ENCODE measurements at places on chromosomes 6 and 20.

DNA sequence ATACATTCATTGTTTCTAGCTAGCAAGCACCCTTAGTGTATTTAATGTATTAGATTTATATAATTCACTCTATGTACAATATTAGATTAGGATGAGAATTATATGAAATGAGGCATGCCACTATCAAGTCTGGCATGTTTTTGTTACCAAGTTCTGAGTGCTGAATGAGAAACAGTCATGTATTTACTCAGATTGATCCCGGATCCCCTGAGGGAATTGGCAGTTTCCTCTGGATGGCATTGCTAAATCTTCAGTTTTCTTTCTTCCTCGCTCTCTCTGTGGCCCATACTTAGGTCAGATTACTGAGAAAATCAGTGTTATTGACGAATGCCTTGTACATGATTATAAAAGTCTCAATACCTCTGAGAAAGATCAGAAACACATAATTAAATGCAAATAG, 66.6 kb downstream of the CDKAL1 start:
- DNase-seq, result no peak

DNA sequence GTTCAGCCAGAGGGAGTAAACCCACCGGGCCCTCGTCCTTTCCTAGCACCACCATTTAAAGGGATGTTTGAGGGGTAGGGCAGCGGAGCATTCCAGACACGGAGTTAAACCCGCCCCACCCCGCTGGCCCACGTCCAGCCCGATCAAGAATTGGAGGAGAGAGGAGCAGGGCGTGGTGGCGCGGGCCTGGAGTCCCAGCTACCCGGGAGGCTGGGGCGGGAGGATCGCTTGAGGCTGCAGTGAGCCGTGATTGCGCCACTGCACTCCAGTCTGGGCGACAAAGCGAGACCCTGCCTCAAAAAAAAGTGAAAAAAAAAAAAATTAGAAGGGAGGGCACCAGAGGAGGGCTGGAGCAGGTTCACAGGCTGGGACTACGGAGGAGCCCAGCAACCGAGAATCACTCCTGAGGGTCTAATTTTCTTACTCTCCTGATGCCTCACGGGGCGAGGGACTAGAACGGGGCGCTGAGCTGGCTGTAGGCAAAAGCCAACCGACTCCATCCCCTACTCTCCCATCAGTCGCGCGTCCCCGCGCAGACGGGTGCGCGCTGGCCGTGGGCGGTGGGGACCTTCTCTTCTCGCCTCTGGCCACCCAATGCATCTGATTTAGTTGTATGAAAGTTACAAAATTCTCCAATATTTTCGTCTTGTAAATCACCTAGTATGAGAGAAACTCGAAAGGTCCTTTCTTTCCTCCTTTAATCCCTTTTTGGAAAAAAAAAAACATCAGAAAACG, 6.1 kb upstream of the HSPA1B start:
- DNase-seq, result peak; percentile 89

DNA sequence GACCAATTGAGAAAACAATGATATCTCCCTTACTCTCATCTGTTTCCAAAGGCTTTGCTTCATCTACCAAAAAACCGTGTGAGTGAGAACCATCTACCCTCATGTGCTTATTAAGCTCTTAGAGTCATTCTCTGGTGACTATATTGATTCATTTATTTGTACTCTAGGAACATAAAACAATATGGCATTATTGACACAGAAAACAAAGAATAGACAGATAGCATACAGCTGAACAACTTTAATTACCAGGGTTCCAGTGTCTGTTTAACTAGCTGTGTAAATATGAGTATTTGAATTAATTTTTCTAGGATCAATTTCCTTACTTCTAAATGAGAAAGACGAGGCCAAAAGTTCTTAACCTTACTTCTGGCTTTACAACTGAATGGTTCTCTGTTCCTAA, 31.3 kb upstream of the HEY2 start:
- no peak for DNase-seq

GRCh38 chr20:37759052-37759553, 65.3 kb downstream of the CTNNBL1 start:
- DNase-seq, result no peak

DNA sequence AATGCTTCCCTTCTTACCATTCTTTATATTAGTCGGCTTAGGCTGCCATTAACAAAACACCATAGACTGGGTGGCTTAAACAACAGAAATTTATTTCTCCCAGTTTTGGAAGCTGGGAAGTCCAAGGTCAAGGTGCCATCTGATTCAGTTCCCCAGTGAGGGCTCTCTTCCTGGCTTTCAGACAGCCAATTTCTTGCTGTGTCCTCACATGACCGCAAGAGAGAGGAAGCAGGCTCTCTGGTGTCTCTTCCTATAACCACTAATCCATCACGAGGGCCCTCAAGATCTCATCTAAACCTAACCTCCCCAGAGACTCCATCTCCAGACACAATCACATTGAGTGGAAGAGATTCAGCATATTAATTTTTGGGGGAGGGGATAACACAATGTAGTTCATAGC, 193.0 kb upstream of the SGK1 start:
- DNase-seq, result no peak

DNA sequence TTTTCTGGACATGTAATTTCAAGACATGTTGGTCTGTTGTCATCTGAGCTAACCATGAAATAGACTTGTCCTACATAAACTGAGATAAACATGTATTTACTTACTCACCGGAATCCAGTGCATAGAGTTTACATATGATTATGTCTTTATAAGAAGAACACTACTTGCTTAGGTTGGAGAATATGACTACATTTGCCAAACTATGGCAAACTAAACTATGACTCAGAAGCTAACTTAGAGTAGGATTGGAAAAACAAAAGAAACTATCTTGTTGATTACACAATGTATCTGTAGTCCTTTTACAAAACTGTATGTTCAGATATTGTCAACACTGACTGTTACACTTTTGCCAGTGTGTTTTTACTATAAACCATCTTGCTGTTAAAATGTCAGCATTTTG, 113.3 kb downstream of the CRYBG1 start:
- no peak for DNase-seq

GRCh38 chr20:22729180-22729579, 144.8 kb upstream of the FOXA2 start:
- DNase-seq, result no peak

DNA sequence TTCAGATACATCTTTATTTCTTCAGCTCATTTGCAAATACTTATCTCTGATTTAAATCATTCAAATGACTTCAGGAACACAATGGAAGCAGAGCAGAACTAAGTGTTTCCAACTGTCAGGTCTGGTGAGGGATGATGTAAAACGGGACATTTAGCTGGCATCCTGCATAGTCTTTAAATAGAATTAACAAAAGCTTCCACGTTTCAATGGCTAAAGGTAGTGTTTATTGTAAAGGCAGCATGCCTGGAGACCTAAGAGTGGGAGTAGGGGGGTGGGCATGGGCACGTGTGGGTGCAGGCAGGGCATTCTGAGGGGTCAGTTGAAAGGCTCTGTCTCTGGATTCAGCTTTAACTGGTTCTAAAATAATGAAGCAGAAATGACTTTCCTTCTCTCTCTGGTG, 174.9 kb downstream of the PLCB1 start:
- DNase-seq, result no peak

GRCh38 chr6:36656441-36656840, 22.1 kb upstream of the CDKN1A start:
- no peak for DNase-seq

- no peak for DNase-seq
Observed at GRCh38 chr6:90429713-90430112, 133.1 kb upstream of the BACH2 start.

DNA sequence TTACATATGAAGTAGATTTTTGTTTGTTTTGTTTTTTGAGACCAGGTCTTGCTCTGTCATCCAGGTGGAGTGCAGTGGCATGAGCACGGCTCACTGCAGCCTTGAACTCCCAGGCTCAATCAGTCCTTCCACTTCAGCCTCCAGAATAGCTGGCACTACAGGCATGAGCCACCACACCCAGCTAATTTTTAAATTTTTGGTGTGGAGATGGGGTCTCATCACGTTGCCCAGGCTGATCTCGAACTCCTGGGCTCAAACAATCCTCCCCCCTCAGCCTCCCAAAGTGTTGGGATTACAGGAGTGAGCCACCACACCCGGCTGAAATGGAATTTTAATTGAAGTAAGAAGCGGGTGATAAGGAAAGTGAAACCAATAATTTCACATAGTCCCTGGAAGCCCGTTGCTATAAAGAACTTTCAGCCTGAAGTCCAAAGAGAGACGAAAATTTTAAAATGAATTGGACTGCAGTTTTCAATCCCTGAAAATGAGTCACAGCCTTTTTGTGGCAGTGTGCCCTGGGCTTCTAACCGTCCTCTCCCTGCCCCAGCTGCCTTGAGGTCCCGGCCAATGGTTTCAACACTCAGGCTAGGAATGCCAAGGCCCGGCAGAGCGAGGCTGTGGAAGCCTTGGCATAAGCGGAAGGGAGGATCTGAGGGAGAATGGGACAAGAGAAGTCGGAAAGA, 757 bp downstream of the RAET1E start:
- DNase-seq, result peak; percentile 88

DNA sequence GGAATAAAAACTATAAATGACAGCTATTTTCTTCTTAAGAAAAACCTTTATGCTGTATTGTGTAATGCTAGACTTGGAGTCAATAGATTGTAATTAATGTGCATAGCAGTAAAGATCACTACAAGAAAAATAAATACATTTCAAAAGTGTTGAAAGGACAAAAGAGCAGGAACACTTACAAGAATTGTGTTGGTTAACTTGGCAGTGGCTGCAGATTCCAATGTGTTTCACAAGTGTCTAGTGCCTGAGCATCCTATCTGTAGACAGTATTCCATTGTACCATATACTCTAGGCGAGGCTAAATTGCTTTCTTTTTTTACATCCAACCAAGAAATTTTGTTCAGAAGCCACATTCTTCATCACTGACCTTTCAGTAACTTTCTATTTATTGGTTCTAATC, 924.1 kb downstream of the EPHA7 start:
- no peak for DNase-seq

GRCh38 chr20:43376831-43377230, 80.9 kb upstream of the SRSF6 start:
- DNase-seq, result no peak

- DNase-seq, result peak; percentile 93
Observed at GRCh38 chr6:2634139-2634964, 116.4 kb downstream of the MYLK4 start.

- no peak for DNase-seq
Observed at GRCh38 chr6:6723361-6723760, 134.8 kb downstream of the LY86 start.

- no peak for DNase-seq
Observed at GRCh38 chr6:14924126-14925024, 321.5 kb upstream of the JARID2 start.

DNA sequence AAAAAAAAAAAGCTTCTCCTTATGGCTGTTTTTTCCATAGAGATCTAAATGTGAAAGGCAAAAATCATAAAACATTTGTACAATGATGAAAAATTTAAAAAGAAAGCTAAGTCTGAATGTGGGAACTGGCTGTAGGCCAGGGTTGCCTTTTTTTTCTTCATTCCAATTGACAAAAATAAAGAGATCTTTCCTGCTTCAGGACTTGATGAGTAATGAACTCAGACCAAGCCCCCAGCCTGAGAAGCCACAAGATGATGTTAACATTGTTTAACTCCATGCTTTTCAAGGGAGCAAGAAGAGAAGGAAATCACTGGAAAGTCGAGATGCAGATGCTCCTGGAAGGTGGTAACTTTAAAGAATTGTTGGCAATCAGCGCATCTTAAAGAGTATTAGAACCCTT, 41.4 kb downstream of the TRMT6 start:
- no peak for DNase-seq

DNA sequence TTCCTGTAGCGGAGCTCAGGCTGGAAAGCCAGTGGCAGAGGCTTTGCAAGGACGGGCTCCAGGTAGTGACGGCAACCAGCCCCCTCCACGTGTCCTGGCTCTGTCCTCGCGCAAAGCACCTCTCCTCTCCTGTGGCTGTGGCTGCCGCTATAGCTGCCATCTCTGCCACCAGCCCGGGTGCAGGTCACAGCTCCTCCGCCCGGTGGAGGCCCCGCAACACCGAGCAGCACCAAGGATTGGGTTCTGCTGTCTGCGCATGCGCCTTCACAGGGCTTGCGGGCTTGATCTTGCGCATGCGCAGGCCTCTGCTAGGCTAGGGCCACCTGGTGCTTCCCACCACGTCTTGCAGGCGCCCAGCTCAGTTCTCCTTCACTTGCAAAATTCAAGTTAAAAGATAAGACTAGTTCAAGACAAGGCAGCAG, 625.4 kb downstream of the QKI start:
- peak; percentile 75 for DNase-seq

- peak; percentile 67 for DNase-seq
Observed at GRCh38 chr6:37171201-37171969, 1.4 kb downstream of the PIM1 start.

DNA sequence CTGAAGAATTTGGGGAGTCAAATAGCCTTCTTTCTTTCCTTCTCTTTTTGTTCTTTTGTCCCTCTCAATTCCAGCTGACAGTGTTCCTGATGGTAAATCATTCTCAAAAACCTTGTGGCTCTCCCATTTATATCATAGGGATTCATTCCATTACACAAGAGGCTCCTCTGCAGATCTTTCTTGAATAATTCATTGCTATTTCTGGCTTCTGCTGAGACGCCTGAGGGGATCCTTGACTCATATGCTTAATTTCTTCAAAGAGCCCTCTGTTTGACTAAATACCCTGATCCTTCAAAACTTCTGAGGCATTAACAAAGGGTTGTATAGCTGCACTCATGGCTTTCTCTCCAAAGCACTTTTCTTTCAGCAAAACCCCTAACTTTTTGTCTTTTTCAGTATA, 289.3 kb downstream of the FARS2 start:
- DNase-seq, result no peak

DNA sequence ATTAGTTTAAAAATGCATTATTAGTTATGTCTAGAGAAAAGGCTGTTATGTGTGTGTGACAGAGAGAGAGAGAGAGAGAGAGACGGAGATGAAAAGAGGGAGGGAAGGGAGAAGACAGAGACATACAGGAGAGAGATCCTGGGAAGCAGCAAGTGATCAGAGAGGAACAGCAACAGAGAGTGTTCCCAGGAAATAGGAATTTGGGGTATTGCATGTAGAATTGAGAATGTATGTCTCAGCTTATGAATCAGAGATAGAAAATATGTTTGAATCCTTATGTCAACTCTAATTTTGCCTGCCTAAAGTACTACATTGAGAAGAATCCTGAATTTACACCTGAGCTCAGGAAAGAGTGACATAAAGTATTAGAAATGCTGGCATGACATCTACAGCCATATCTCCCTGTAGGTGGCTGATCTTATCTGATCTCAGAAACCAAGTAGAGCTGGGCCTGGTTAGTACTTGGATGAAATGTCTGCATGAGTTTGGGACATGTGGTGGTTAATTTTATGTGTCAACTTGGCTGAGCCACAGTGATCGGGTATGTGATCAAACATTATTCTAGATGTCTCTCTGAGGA, 130.6 kb downstream of the TENT5A start:
- no peak for DNase-seq

GRCh38 chr6:99589290-99589672, 17.4 kb upstream of the PRDM13 start:
- no peak for DNase-seq

- DNase-seq, result no peak
Observed at GRCh38 chr6:40688214-40688761, 101.1 kb upstream of the LRFN2 start.

DNA sequence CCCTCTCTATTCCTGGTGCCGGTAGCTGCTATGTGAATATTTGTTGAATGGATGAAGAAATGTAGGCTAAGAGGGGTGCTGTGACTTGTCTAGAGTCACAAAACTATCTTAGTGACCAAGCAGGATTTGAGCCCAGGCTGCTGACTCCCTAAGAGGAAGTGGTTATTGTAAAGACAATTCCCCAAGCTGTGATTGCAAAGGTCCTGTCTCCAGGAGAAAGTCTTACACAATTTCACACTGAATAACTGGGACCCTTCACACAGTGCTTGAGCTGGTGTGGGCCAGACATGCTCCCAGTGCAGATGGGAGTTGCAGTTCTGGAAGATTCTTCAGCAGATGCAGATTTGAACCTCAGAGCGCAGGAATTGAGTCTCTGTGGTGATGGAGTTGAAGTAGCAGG, 38.1 kb downstream of the IYD start:
- no peak for DNase-seq
